Cardiac muscle cell (in vitro differentiated cells and primary cell): ENCODE measurements at places on chromosomes 7 and 10.

DNA sequence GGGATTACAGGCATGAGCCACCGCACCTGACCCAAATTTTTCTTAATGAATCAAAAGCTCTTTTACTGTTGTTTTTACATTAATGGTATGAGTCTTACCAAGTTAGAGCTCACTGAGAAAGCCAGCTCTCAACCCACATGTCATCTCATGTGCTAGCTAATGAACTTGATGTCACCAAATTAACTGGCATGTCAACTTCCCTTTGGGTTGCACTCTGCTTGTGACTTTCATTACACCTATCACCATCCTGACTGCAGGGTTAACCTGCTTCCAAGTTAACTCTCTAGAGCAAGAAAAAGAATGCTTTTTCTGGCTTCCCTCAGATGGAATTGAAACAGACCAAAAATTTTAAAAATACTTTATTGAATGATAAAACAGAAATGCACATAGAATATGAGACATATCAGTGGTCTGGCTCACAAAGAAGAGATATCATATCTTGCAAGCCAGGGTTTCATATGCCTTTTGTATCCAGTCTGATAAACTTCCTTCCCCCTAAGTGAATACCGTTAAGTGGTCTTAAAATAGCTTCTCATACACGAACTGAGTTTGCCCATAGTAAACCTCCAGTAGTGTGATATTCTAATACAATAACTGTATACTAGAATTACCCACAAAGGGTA, 42.9 kb upstream of the TRIM24 start:
- H3K4me1 ChIP-seq, result peaks cover 20% of the 10 kb centered on the region
- DNase-seq, result no peak
- H3K4me3 ChIP-seq, result no peak overlapping the region
- no peaks in the 10 kb centered on the region for H3K27me3 ChIP-seq
- H3K36me3 ChIP-seq, result no peaks in the 10 kb centered on the region
- H3K27ac ChIP-seq, result peak overlapping the region; percentile 90

DNA sequence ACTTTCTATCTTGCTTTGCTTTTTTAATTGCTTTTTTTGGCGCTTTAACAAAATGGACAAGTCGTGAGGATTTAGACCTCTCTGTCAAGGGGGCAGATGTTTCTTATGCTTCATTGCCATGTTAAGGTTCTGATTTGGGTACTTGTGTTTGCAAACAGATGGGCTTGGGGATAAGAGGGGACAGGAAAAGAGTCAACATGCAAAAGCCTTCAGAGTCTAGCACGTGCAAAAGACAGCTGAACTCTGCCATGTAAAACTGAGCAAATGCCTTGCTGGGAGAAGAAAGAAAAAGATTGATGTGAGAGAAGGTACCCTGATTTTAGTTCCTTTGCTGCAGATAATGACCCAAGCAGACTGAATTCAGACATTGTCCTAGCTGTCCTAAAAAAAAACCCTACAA, 173.1 kb downstream of the KIAA1217 start:
- H3K36me3 ChIP-seq, result peaks cover 3% of the 10 kb centered on the region
- no peak overlapping the region for H3K27ac ChIP-seq
- no peaks in the 10 kb centered on the region for H3K27me3 ChIP-seq
- no peak overlapping the region for H3K4me3 ChIP-seq
- peaks cover 6% of the 10 kb centered on the region for H3K4me1 ChIP-seq
- no peak for DNase-seq

DNA sequence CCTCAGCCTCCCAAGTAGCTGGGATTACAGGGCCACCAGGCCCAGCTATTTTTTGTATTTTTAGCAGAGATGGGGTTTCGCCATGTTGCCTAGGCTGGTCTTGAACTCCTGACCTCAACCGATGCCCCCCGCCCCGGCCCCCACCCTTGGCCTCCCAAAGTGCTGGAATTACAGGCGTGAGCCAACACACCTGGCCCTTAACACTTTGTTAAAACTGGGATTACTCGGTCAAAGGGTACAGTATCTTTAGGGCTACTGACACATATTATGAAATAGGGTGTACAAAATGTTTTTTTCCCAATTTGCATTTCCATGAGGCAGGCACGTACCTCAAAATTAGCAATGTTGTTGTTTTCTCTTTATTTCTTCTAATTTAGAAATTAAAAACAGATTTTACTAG, 11.5 kb downstream of the NUDT5 start:
- H3K4me3 ChIP-seq, result no peak overlapping the region
- no peak overlapping the region for H3K27ac ChIP-seq
- no peaks in the 10 kb centered on the region for H3K27me3 ChIP-seq

- no peak for DNase-seq
- H3K36me3 ChIP-seq, result no peaks in the 10 kb centered on the region
- no peak overlapping the region for H3K27ac ChIP-seq
- peaks cover 60% of the 10 kb centered on the region for H3K27me3 ChIP-seq
- H3K4me3 ChIP-seq, result no peak overlapping the region
Observed at GRCh38 chr10:117680601-117681000, 138.1 kb downstream of the EMX2 start.

DNA sequence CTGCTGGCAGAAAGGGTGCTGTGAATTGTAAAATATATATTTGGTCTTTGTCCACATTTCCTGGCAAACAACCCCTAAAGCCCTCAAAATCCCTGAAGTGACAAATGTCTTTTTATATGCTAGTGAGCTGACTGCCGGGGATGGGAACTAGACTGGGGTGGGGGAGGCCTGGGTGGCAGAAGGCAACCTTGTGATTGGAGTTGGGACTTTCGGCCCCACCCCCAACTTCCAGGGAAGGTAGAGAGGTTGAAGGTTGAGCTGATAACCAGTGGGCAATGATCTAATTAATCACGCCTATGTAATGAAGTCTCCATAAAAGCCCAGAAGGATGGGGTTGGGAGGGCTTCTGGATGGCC, 2.7 kb downstream of the EPHA1 start:
- H3K27me3 ChIP-seq, result peaks cover 13% of the 10 kb centered on the region
- no peak for DNase-seq
- H3K4me3 ChIP-seq, result no peak overlapping the region
- H3K36me3 ChIP-seq, result no peaks in the 10 kb centered on the region
- H3K27ac ChIP-seq, result no peak overlapping the region
- H3K4me1 ChIP-seq, result peaks cover 8% of the 10 kb centered on the region

DNA sequence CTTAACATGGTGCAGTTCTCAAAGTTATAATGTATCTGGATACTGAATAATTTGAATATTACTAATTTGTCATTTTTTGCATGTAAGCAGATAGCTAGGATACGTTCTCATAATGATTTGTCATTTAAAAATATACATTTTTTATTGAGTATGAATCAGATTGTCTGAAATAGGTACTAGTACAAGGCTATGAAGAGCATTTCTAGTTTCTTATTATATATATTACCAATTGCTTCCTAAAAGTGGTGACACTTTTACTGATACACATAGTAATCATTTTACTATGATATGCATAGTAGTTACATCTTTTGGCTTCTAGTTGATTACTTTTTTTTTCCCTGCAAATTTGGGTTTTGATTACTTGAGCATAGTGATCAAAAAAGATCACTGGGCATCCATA, 26.4 kb downstream of the RAB18 start:
- H3K4me1 ChIP-seq, result peaks cover 17% of the 10 kb centered on the region
- H3K27ac ChIP-seq, result no peak overlapping the region
